ENCODE measurements at places on chromosomes 13 and 19.

DNA sequence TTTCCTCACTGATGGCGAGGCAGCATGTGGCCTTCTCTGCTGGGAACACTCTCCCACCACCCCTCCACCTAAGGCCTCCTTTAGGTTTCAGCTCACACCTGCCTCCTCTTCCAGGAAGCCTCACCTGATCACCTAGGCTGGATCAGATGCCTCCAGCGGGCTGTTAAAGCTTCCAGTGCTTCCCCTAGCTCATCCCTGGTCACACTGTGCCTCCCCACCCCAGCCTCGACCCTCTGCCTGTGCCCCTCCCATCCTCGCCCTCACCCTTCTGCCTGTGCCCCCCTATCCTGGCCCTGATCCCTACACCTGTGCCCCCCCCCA lies 33.8 kb downstream of the MAP4K1 start:
- DNase-seq = no peak

DNA sequence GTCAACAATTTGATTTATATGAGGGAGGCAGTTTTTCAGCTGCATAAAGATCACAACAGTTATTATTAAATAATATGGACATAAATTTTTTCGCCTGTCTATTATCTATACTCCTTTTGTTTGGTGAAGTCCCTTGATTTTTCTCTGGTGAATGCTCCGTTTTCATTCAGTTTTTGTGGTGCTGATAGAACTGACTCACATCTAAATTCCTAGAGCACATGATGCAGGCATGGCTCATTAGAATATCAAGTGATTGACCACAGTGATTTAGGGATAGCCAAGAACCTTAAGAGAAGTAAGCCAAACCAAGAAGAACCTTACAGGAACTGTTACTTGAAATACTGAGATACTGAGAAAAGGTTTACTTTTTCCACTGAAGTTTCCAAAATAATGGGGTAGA lies 208.9 kb downstream of the PRR20E start:
- DNase-seq = no peak

GRCh38 chr19:32873247-32873959 lies 3.8 kb upstream of the SLC7A9 start:
- no peak for DNase-seq

DNA sequence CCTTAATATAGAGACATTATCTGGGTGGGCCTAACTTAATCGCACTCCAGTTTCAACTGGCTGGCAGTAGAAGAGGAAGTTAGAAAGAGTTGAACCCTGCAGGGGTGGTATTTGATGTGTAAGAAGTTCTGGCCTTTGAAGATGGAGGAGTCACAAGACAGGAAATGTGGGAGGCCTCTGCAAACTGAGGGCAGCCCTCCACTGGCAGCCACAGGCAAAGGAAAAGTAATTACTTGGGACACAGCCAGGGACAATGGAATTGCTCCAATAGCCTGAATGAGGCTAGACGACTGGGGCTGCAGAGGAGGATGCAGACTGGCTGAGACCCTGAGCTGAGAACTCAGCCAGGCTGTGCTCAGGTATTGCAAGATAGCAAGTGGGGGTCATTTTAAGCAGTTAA lies 703.3 kb upstream of the ARGLU1 start:
- DNase-seq = no peak

GRCh38 chr19:17536955-17537354 lies 18.5 kb upstream of the COLGALT1 start:
- no peak for DNase-seq

GRCh38 chr19:42122691-42123607 lies 9.3 kb downstream of the POU2F2 start:
- DNase-seq = no peak

- no peak for DNase-seq
These were observed 93.9 kb upstream of the SPATA13 start for GRCh38 chr13:24066405-24067295.

- DNase-seq = no peak
These were observed 7.5 kb downstream of the RPS9 start for GRCh38 chr19:54207983-54208783.

DNA sequence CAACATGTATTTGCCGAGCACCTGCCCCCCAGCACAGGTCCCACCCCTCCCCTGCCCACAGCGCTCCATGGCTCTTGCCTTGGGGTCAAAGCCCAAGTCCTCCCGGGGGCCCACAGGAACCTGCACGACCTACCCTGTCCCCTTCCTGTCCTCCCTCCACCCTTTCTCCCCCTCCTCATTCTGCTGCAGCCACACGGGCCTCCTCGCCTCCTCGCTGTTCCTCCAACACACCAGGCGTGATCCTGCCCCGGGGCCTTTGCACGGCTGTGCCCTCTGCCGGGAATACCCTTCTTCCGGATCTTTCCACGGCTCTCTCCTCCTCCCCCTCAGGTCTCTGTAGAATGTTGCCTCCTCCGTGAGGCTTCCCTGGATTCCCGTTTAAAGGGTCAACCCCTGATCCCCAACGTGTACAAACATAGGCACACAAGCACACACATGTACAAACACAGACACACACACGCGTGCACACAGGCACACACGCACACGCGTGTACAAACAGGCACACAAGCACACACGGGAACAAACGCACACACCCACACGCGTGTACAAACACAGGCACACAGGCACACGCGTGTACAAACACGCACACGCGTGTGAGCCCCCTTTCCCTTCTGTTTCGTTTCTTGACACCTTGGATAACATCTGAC lies 2.8 kb downstream of the MADCAM1 start:
- no peak for DNase-seq

DNA sequence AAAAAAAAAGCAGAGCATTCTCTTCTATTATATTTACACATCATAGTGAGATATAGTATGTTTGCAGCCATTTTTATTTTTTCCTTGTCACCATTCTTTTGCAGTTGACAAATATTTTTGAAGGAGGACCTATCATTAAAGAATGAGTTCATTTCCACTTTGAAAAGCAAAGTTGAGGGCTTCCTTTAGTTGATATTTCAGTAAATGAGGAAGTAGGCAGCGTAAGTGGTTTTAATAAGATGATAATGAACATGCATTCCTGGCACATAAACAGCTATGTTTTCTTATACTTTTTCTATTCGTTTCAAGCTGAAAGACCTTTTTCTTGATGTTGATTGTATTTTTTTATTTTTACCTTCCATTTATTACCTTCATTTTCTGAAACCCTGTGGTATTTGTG lies 66.2 kb downstream of the ZMYM2 start:
- no peak for DNase-seq

DNA sequence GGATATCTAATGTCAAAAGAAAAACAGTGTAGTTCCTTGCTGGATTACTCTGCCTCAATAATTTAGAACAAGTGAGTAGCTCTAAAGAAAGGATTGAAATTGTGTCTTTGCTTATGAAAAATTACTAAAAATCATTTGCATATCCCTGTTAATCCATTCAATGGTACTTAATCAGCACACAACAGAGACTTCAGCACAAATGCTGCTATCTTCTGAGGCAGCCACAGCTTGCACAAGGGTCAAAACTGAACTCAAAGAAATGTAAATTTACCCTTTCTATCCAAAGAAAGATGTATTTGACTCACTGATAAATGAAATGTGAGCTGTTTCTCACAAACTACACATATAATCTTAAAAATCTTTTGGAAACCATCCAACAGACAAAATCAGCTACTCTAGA lies 116.2 kb downstream of the LHFPL6 start:
- DNase-seq = no peak

GRCh38 chr13:46575818-46576221 lies 22.9 kb downstream of the LRCH1 start:
- no peak for DNase-seq

DNA sequence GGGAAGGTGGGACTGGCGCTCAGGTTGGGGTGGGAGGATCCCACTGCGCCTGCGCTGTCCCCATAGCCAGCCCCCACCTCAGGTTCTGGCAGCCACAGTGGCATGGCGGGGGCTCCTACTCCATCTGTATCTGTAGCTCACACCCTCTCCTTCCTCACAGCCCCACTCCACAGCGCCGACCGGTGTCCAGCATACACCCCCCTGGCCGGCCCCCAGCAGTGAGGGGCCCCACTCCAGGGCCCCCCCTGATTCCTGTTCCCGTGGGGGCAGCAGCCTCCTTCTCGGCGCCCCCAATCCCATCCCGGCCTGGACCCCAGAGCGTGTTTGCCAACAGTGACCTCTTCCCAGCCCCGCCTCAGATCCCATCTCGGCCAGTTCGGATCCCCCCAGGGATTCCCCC lies 6.0 kb downstream of the TMED1 start:
- DNase-seq = no peak

- DNase-seq = no peak
These were observed 31.3 kb downstream of the TINCR start for GRCh38 chr19:5536337-5536894.

GRCh38 chr13:85347251-85347650 lies 452.0 kb downstream of the SLITRK6 start:
- no peak for DNase-seq

DNA sequence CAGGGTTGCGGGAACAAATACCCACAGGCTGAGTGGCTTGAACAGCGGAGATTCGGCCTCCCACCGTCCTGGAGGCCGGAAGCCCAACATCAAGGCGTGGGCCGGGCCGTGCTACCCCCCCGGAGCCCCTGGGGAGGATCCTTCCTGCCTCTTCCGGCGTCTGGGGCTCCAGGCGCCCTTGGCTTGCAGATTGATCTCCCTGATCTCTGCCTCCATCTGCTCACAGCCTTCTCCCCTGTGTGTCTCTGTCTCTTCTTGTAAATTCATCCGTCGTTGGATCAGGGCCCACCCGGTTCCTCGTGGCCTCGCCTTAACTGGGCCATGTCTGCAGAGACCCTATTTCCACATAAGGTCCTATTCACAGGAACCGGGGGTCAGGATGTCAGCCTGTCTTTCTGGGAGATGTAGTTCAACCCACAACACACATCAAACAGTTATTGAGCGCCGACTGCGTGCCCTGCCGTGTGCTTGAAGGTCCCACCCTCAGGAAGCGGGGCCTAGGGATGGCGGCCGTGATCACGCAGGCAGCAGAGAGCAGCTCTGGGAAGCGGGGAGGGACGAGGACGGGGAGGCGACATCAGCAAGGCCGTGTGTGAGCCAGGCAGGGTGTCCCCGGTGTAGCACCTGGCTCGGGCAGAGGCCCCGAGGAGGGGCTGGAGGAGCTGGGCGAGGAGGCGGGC lies 21.3 kb downstream of the HCN2 start:
- DNase-seq = no peak

DNA sequence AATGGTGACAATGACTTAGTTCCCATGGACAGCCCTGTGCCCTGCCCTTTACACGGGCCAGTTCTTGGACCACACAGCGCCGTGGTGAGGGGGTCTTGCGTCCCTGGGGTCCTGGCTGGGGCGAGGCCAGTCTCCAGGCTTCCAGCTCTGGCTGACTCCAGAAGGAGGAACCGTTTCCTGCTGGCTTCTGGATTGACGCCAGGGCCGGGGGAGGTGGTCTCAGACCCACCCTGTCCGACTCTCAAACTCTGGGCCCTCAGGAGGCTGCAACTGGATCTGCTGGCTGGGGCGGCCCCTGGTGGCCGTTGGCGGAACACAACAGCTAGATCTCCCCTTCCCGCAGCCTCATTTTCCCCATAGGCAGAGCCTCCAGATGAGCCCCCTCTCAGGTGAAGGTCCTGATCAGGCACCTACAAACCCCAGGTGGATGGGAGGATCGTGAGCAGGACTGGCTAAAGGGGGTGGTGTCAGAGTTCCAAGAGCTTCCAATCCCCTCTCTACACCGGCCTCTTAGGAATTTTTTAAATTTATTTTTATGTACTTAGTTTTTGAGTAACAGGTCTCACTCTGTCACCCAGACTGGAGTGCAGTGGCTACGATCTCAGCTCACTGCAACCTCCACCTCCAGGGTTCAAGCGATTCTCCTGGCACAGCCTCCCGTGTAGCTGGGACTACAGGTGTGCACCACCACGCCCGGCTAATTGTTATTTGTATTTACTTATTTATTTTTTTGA lies 8.0 kb downstream of the CCDC194 start:
- no peak for DNase-seq

GRCh38 chr13:98960606-98961502 lies 17.0 kb downstream of the DOCK9 start:
- no peak for DNase-seq

DNA sequence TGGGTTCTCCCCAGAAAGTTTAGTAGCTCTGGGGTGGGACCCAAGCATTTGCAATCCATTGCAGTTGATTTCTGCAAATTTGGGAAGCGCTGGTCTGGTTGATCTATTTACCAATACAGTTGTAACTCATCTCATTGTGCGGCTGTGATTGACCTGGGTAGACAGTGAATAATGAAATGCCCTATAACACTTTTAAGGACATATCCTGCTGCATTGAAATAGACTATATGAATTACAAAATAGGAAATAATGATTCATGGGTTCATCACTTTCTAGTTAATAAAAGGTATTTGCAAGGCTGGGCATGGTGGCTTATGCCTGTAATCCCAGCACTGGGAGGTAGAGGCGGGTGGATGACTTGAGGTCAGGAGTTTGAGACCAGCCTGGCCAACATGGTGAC lies 59.0 kb upstream of the FARP1 start:
- DNase-seq = no peak

DNA sequence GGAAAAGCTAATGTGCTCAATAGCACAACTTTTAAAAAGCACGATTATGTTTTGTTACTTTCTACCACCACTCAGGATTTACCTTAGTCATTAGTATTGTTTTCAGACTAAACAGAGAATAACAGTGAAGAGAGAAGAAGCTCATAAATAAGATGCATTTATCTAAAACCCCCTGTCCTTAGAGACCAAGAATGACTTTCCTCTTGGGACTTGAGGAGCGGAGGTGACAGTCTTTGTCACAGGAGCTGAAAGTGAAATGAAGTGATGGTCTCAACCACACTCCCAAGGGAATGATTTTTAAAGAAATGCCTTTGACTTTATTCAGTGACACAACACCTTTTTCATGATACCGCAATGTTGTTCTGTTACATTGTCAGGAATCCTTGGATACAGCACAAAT lies 190.6 kb upstream of the NBEA start:
- DNase-seq = no peak

DNA sequence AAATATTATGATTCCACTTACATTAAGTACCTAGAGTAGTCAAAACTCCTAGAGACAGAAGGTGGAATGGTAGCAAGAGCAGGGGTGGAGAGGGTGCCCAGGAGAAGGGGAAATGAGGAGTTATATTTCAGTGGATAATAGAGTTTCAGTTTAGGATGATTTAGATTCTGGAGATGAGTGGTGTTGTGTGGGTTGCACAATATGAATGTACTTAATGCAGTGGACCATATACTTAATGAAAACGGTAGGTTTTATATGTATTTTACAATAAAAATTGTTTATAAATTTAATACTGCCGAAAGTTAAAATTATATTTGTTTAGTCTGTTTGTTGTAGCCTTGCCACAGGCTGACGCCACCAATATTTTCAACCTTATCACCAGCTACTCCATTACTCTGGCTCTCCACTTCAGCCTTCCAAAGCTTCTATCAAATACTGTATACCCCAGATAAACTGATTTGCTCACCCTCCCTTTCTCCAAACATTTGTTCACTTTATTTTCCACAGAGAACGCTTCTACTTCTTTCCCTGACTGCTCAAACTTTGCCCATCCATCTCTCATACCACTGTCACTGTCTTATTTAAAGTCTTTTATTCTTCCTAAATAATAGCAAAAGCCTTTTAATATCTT lies 1.4 kb upstream of the RBM26 start:
- DNase-seq = no peak
